ENCODE measurements at places on chromosomes 12 and 14.

- no peak for DNase-seq
These were observed 642 bp downstream of the SLC38A2 start for GRCh38 chr12:46371718-46372543.

DNA sequence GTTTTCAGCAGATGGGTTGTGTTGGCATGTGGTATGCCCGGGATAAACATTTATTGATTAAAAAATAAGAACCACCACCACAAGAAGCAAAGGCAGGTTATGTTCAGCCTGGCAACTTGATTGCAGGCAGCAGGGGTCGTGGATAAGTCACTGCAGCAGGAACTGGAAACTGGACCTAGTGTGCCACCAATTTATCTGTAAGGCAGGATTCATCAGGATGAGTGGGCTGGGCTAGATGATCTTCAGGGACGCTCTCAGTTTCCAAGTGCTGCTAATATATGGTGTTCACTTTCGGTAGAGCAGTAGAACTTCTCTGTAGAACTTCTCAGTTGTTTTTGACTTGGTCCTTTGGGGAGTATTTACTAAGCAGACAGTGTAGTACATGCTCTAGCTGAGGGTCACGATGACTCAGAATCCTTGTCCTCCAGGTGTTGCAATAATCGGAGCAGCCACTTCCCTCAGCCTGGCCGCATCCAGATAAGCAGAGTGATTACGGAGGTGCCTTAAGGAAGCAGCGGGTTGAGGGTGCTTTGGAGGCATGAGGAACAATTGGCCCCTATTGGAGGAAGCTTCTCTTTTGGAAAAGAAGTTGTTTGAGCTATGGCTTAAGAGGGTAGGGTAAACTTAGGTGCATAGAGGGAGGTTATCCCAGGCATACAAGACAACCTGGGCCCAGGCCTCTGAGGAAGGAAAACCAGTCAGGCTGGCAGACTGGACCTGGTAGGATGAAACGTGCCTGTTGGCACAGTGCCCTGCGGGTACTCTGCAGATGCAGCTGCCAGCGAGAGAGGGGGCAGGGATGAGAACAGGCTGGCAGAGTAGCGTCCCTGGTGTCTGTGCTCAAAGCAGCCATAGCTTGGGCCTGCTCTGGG is 104.0 kb downstream of the GPR135 start:
- DNase-seq, result no peak

DNA sequence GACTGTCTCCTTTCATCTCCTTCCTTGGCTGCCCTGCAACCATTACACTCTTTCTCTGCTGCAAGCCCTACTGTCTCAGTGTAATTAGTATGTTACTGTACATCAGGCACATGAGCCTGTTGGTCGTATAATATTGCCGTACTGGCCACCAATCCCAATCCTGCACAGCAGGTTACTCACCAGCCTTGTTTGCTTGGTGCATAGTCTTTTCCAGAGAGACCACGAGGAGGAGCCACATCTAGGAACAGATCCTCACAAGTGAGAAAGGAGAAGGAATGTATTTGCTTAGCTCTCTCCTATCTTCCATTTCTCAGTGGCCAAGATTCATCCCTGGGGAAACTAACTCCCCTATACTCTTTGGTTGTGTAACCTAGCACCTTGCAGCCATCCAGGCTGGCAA is 33.0 kb upstream of the BICDL1 start:
- DNase-seq, result no peak

DNA sequence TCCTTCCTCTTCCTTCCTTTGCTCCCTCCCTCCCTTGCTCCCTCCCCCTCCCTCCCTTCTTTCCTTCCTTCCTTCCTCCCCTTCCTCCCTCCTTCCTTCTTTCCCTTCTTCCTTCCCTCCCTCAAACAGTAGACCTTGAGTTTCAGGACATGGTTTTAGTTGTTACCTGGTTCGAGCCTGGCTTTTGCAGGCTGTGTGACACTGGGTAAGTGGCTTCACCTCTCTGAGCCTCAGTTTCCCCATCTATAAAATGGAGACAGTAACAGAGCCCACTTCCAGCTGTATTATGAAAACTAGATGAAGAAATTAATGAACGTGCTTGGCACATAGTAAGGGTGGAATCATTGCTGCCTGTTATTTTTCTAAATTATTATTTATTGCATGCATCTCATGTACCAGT is 171.0 kb upstream of the LHX5 start:
- no peak for DNase-seq

DNA sequence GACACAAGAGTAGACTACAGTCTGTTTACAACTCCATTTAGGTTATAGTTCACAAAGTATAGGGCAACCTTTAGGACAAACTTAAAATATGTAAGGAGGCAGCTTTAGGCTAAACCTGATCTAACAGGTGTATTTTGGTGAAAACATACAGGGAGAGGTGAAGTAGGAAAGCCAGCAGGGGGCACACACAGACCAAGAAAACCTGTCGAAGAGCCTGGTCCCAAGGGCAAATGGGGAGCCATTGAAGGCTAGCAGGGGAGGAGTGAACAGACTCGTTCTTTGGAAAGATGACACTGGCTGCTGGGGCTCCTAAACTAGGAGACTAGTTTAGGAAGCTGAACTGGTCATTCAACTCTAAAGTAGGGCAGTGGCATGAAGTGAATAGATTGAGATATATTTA is 138.8 kb upstream of the WSCD2 start:
- no peak for DNase-seq

DNA sequence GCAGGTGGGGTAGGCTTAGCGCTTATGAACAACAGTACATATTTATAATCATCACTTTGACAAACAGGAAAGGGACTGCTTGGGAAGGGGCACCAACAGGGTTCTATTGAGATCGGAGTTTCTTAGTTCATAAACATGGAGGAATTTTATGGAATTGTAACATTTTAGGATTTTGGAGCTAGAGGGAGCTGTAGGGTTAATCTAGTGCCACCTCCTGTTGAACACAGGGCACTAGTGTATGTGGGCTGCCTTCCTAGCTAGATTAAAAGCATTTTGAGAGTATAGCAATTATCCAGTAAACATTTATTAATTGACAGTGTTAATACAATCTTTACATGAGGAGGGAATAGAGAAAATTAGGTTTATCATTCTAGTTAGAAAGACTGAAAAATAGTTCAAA is 23.1 kb upstream of the TBC1D30 start:
- DNase-seq, result no peak

- DNase-seq, result peak; percentile 93
These were observed 55.1 kb downstream of the SSH1 start for GRCh38 chr12:108802101-108802961.

GRCh38 chr12:26327975-26328644 is 132.7 kb downstream of the SSPN start:
- DNase-seq, result no peak

DNA sequence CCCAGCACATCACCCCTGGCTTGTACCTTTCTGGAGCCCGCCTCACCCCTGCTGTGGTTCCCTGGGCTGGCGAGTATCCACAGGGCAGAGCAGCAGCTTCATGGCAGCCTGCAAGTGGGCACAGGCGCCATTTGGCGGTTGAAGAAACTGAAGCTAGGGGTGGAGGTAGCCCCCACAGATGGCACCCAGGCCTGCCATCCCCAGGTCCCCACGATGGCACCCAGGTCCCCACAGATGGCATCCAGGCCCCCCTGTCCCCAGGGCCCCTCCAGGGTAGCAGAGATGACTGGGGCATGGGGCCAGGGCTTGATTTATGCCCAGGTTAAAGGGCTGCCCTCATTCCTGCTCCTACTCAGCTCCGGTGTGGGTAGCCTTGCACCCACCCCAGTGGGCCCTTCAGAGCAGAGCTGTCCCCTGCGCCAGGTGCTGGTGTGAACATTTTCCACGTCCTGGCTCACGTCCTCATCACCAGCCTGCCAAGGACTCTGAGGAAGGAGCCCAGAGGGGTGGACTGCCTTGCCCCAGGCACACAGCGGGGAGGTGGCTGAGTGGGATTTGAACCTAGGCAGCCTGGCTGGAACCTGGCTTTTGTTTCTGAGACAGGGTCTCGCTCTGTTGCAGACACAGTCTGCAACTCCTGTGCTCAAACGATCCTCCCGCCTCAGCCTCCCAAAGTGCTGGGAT is 8.7 kb downstream of the MMP17 start:
- DNase-seq, result no peak

DNA sequence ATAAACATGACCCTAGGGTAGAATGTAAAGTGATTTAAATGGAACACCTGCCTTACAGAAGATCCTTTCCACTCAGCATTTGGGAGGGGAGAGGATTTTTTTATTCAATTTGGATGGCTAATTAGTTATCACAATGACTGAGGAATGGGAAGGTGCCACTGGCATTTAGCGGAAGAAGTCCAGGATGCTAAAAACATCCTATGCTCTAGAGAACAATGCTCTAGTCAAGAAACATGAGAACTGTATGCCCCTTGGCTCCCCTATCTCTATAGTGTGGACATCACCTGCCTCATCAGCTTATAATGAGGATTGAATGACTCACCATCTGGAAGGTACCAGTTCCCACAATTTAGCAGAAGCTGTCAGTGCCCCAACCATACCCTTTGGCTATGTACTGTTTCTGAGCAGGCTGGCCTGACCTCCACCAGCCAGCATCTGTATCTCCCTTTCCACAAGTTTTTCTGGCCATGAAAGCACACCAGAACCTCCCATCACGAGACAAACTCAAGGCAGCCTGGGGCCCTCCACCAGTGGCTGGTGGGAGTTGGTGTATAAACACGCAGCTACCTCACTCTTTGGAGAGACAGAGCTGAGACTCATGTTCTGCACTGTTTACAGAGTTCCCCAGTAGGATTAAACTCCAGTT is 109.7 kb upstream of the VASH1 start:
- DNase-seq, result no peak

DNA sequence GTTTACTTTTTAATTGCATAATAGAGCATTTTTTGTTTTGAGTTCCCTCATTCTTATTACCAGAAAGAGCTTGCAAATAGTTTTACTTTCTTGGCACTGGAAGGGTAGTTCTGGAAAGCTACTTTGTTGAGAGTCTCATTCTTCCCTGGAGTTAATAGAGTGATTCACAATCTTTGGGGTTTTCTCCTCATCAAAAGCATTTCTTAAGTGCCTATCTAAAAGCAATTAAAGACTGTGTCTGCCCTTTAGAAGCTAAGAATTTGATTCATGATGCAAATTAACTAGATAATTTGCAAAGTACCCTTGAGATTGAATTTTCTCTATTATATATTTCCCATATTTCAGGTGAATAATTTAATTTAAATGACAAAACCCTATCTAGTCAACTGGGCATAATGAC is 8.1 kb upstream of the BMAL2 start:
- DNase-seq, result no peak

DNA sequence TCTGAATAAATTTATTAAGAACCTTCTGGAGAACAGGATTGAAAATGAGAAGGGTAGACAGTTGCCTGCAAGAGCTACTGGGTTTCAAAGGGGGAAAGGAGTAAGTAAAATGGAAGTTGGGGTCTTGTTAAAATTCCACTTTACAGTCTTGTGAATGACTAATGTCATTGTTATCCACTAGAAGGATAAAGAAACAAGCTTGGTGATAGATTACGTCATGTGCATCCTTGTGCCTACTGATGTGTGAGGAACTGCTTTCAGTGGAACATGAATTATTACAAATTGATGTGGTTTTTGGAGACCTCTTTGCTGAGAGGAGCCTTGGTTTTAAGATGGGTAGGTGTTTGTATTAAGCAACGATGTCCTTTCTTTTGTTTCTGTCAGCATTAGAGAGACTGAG is 272.5 kb upstream of the PRICKLE1 start:
- DNase-seq, result peak; percentile 1

GRCh38 chr12:59084511-59085375 is 164.4 kb upstream of the LRIG3 start:
- DNase-seq, result no peak

DNA sequence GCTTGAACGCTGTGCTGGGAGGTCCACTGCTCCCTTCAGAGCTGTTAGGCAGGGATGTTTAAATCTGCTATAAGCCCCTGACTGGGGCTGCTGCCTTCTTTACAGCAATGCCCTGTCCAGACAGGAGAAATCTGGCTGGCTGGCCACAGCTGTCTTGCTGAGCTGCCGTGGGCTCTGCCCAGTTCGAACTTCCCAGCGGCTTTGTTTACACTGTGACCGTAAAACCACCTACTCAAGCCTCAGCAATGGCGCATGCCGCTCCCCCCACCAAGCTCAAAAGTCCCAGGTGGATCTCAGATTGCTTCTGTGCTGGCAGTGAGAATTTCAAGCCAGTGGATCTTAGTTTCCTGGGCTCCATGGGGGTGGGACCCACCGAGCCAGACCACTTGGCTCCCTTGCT is 35.8 kb downstream of the CKAP4 start:
- no peak for DNase-seq

DNA sequence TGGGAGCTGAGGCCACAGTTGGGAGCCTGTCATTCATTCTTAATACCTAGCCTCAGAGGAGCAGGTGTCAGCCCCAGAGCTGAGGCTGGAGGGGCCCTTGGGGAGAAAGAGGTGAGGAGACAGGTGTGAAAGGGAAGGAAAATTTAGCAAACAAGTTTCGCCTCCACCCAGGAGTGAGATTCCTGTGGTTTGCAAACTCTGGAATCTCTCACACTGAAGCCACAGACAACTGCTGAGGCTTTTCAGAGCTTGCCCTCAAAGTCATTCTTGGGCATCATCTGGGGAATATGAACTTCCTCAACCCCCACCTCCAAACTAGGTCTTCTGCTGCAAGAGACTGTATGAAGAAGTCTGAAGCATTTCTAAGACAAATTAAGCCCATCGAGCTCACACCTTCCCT is 589.5 kb upstream of the TBX3 start:
- no peak for DNase-seq

DNA sequence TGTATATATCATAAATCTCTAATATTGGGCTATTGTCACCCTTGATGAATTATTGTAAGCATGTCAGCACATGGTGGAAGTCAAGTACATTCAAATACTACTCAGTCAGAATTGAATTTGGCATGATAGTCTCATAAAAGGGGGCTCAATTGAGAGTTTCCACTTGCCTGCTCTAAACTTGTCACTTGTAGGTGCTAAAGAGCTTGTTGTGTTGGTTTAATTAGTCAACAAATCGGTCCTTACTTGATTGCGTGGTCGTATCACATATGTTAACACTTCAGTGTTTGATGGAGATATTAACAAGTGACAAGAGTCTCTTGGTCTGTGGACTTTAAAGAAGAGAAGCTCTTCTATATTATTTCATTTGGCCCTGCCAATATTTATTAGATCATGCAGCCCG is 81.1 kb downstream of the NKX2-1 start:
- no peak for DNase-seq

- DNase-seq, result peak; percentile 35
These were observed 34.0 kb downstream of the FIGNL2 start for GRCh38 chr12:51814311-51815088.

DNA sequence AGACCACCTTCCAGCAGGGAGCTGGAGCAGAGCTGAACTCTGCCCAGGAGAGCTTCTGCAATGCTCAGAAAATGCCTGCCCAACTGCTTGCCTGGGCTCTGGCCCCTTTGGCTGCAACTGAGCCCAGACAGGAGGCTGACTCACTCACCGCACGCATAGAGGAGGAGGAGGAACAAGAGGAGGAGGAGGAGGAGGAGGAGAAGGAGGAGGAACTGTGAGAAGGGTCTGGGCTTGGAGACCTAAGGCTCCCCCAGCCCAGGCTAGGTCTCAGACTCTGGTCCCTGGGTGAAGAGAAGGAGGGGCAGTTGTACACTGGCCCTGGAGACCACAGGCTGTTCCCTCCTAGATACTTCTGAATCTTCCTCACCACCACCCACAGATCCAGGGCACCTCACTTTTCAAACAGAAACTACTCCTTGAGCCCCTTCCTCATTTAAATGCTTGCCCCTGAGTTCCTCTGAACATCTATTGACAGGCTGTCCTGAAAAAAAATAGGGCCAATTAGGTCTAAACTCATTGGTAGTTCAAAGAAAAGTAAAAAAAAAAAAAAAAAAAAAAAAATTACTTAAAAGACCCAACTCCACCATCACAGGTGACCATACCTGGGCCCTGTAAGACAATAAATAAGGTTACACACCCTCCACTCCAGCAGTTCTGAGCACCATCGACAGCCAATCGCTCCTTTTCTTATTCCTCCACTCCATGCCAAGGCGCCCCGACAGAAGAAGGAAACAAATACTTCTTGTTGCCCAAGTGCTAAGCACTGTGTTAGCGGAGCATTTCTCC is 674 bp downstream of the VDR start:
- peak; percentile 38 for DNase-seq
